T-helper 17 cell (primary cell): ENCODE measurements at places on chromosomes 1 and 21.

DNA sequence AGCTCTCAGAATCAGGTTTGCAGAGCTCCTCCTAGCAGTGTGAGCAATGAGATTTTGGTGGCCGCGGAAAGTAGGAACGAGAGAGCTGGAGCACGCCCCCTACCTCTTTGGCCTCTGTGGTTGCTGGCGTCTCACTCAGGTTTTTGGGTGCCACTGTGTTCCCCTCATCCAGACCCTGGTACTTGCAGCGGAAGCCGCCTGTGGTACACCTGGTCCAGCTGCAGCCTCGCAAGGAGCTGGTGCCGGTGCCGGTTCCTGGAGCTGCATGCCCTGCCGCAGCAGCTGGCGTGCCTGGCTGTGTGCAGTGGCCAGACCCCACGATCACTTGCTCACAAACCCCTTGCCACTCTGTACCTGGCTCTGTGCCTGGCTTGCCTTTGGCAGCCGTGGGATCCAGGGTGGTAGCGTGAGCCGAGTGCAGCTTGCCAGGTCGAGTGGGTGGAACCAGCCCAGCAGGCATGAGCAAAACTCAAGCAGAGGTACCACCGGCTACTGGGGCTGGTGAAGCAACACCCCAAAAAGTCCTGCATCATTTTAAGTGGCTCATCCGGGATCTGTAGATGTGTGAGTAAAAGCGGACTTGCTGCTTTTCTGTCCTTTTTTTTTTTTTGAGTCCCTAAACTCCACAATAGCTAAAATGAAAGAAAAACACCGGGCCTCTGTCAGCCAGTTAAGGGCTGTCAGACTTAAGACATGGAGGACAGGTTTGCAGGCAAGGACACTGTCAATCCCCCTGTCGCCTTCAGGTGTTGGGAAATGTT, 844.9 kb downstream of the KCNT2 start:
- no peak for DNase-seq

- no peak for DNase-seq
Observed at GRCh38 chr1:6073480-6074053, 27.9 kb downstream of the KCNAB2 start.

GRCh38 chr1:47432071-47433036, 5.5 kb upstream of the FOXD2 start:
- peak; percentile 49 for DNase-seq

- no peak for DNase-seq
Observed at GRCh38 chr1:223639331-223639749, 26.2 kb downstream of the CAPN8 start.

DNA sequence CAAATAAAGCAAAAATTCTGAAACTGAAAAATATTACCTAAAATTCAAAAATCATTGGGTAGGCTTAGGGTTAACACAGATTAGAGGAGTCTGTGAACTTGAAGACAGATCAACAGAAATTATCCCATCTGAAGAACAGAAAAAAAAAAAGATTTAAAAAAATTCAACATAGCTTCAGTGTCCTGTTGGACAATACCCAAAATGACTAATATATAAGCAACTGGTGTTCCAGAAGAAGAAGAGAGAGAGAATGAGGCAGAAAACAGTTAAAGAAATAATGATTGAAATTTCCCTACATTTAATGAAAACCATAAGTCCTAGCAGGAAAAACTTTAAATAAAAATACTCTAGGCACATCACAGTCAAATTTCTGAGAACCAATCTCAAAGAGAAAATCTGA, 31.5 kb downstream of the TMCO1 start:
- DNase-seq: no peak

DNA sequence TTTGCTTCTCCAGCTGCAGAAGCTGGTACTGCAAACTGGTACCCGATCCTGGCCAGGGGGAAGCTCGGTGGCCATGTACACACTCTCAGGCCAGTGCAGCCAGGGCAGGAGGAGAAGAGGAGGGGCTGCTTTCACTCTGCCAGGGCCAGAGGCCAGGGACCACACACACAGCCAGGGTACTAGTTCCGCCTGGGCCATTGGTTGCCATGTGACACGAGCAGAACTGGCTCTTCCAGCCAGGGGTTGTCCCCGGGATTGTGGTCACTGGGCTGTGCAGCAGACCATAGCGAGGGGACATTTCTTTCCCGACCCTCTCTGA, 3.7 kb upstream of the SHISAL2A start:
- DNase-seq: no peak

GRCh38 chr1:198903203-198903602, 264.4 kb downstream of the PTPRC start:
- no peak for DNase-seq

DNA sequence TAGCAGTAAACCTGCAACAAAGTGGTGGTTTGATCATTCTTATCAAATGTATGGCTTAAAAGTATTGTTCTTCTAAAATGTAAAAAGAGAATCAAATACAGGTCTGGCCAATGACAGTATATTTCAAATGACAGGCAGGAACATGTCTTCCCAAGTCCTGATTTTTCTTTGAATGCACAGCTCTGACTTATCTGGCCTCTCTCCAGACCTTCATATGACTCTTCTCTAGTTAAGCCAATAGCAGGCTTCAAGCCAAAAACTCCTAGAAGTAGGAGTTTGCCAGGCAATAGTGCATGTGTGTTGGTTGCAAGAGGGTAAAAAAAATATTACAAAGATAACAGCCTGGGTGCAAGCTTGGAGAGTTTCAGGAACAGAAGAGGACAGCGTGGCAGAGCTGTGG, 345.5 kb downstream of the SMYD3 start:
- no peak for DNase-seq

- no peak for DNase-seq
Observed at GRCh38 chr1:201436393-201436792, 14.9 kb upstream of the TNNI1 start.

- DNase-seq: no peak
Observed at GRCh38 chr1:110765640-110766335, 91.0 kb upstream of the KCNA3 start.
